ENCODE measurements at places on chromosomes 6 and 20. TPM values are rescaled to one million over a fixed set of nuclear protein-coding genes. Genes with fewer than 3 reads are reported as not detected.

DZANK1 gene
- total RNA-seq = 1.9 TPM

TFAP2C gene
- under 0.01 TPM for total RNA-seq

ZSCAN23 gene
- 2.2 TPM for total RNA-seq

DNA sequence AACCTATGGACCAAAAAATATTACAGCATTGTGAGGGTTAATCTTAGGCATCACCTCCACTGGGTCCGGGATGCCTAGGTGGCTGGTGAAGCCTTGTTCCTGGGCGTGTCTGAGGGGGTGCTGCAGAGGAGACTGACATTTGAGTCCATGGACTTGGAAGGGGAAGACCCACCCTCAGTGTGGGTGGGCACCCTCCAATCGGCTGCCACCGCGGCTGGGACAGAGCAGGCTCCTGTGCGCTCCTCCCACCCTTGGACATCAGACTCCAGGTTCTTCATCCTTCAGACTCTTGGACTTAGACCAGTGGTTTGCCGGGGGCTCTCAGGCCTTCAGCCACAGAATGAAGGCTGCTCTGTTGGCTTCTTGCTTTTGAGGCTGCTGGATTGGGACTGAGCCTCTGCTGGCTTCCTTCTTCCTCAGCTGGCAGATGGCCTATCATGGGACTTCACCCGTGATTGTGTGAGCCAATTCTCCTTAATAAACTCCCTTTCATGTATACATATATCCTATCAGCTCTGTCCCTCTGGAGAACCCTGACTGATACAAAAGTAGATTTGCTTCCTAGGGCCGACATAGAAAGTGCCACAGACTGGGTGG lies 113.1 kb downstream of the TTLL2 start:
- DNase-seq = no peak

GRCh38 chr6:76681781-76682180 lies 609.3 kb upstream of the IMPG1 start:
- DNase-seq = no peak

DNA sequence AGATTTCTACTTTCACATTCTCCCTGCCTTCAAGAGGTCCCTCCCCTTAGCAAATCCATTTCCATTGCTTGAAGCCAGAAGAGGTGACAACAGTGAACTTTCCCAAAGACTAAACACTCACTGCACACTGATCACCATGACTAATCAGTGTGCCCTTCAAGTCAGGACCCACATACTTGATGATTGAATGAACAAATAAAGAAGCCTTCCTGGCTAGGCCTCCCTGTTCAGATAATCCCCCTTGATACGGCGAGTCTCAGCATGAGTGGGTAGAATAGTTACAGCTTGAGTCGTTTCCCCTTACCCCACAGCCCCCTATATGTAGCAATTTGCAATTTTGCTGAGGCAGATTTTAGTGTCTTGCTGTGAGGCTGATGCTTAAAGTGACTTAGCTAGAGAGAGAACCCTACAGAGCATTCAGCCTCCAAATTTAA lies 102.2 kb downstream of the UNC5CL start:
- DNase-seq = no peak

C6orf163 gene
- total RNA-seq = 0.81 TPM

DNA sequence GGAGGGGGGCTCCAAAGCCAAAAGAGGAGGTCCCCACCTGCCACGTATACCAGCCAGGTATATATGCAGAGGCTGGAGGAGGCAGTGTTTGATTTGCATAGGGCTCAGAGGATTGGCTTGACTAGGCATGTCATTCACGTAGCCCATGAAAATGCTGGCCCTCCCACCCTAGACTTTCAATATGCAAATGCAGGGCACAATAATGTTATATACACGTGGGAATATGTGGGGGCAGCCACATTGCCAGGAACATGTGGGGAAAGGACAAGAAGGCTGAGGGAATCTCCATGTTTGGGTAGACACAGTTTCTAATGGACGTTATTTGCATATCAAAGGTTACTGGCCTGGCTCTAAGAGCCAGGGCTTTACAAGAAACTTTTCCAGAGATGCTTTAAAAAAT lies 301.8 kb downstream of the FARS2 start:
- no peak for DNase-seq

KCNQ5 gene
- total RNA-seq = 6.7 TPM

ZC3H12D gene
- total RNA-seq = 3.8 TPM

DNA sequence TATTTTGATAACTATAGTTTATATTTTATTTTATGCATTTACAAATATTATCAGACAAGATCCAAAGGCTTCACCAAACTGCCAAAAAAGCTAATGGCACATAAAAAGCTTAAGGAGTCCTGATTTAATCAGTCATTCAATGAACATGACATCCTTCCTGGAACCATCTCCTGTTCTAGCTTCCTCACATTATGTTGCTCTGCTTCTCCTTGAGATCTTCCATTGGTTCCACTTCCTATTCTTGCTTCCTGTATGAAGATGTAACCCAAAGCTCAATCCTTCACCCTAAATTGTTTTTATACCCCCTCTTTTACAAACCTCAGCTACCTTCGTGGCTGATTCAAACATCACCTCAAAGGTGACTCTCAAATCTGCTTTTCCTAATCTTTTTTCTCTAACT lies 4.5 kb upstream of the BRD2 start:
- DNase-seq = no peak

- DNase-seq = no peak
These were observed 127.2 kb upstream of the ECI2 start for GRCh38 chr6:4262526-4262925.

GRCh38 chr20:37385176-37385575 lies 39.2 kb downstream of the SRC start:
- no peak for DNase-seq

- no peak for DNase-seq
These were observed 6.1 kb upstream of the PRELID3B start for GRCh38 chr20:59048681-59049030.

- DNase-seq = no peak
These were observed at the start of gene PROCR for GRCh38 chr20:35171753-35172433. PROCR (plus strand) TSS chr20:35172072; CDS start chr20:35172155, 83 bp downstream.

SUN5 gene
- total RNA-seq = not detected

GRCh38 chr6:389622-390021 lies 1.9 kb upstream of the IRF4 start:
- no peak for DNase-seq

DNA sequence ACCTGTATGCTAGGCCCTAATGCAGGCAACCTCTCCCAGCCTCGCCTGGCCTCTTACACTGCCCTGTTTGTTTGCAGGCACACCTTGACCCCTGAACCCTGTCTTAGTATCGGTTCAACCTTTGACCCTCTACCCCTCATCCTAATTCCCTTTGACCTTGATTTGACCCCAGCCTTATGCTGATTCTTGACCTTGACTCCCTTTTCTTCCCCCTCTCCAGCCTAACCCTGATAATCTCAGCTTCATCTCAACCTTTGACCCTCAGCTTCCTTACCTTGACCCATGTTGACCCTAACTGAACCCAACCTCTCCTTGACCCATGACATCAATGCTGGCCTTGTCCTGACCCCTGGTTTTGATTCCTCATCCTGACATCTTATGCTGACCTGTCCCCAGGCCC lies 33.8 kb downstream of the UQCC2 start:
- no peak for DNase-seq

ADAM33 gene
- total RNA-seq = not detected

GRCh38 chr6:41573276-41573675 lies 27.1 kb downstream of the FOXP4 start:
- DNase-seq = no peak

- DNase-seq = no peak
These were observed 37.9 kb downstream of the MAN1A1 start for GRCh38 chr6:119311514-119312142.

GRCh38 chr6:22583927-22584326 lies 14.6 kb downstream of the HDGFL1 start:
- DNase-seq = no peak

- DNase-seq = peak; percentile 84
These were observed 11.9 kb upstream of the ME1 start for GRCh38 chr6:83442752-83443151.

DNA sequence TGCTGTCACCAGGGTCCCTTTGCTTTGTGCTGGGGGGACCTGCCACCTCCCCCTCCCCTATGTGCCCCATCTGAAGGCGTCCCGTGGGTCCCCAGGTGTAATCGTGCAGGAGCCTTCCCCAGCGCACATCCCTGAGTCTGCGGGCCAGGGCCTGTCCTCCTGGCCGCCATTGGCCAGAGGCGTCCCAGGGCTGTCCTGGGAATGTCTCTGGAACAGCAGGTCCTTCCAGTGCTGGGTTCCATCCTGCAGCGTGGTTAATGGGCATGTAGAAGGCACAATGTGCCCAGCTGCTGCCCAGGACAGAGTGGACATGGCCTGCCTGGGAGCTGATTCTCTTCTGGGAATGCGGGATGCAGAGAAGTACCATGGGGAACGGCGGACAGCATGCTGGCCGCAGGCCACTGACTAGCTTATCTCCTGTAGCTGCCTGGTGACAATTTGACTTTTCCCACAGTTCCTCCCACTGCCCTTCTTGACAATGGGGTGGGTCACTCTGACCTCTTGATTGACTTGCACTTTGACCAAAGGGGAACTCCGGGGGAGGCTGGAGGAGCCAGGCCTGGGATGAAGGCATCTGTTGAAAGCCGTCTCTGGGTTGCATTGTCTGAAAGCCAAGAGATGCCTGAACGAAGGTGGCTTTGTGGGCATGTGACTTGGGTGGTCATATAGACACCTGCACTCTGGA lies 64.0 kb downstream of the CTCFL start:
- no peak for DNase-seq

C20orf204 gene
- total RNA-seq = 3.0 TPM

- peak; percentile 21 for DNase-seq
These were observed 309 bp upstream of the ABRACL start for GRCh38 chr6:139028215-139028657.

- DNase-seq = no peak
These were observed 83.0 kb downstream of the YTHDF1 start for GRCh38 chr20:63132715-63133471.

DEFB110 gene
- total RNA-seq = not detected

GRCh38 chr6:156396068-156396771 lies 381.0 kb upstream of the ARID1B start:
- DNase-seq = no peak

DNA sequence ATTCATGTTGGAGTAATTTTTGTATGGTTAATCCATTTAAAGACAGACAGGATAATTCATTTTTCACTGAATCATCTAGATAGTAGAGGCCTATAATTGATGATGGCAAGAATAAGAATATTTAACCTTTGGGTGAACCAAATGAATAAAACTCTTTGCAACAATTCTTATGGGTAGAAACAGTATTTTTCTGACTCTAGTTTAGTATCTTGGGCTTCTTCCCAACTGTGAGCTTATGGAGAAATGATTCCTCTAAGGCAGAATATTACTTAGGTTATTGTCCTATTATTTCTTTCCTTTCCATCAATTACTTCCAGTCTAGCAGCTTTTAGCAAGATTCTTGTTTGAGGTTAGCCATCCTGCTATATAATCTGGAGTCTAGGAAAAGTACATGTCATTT lies 734.9 kb upstream of the FLRT3 start:
- DNase-seq = no peak

FAM209A gene
- total RNA-seq = 0.54 TPM

- DNase-seq = no peak
These were observed 106.8 kb upstream of the DOK5 start for GRCh38 chr20:54368570-54368969.

HLA-F gene
- total RNA-seq = 161 TPM

- no peak for DNase-seq
These were observed 65.7 kb downstream of the RTN4IP1 start for GRCh38 chr6:106563614-106564013.

DNA sequence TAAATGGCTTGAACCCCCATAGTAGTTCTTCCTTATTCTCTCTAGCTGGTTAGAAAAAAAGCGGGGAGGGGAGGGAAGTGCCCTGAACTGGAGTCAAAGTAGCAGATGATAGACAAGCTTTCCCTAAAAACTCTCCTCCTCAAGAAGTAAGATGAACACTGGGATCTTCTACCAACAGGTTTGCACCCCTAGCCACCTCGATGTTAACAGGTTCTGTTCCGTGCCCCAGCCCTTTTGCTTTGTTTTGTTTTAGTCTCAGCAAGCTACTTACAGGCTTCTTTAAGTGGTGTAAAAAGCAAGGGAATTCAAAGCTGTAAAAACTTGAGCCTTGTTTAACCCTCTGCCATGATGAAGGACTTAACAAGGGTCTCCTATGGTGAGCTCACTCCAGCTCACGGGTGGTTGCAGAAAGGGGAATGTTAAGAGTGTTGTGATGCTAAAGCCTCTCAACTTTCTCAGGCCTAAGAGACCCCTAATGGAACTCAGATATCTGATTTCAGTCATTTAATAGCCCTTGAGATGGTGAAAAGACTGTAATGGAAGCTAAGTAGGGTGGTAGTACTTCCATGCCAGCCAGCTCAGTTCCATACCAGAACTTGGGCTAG lies 106.0 kb downstream of the FOXO3 start:
- DNase-seq = no peak

DNA sequence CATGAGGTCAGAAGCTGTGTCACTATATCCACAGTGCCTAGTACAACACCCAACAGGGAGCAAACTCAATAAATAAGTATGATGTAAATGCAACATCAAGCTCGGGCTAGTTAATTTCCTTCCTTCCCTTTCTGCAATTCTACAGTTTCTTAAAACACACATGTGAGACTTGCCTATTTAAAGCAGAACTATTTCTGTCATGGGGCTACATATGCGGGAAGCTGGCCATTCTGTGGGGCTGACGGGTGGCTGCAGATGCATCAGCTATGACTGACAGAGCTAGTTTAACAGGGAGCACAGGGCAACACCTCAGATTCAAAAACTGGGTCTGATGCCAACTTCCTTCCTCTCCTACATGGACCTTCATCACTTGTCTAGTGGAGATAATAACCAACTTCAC lies 118.1 kb upstream of the ENPP5 start:
- no peak for DNase-seq

RSPH9 gene
- 0.27 TPM for total RNA-seq

DNA sequence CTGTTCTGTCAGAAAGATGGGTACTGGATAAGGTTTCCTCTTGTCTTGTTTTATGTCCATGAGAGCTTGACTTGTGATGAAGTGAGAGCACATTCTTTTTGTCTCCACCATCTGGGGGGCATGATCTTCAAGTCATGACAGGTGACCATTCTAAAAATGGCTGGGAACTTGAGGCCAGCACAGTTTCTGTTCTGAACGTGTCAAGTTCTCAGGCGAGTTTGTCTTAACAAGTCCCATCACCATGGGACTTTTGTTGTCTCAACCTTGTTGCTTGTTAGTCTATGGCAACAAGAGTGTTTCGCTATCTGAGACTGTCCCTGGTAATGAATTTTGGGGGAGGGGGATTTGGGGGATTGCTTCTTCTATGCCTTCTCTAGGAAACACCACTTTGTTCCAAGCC lies 25.6 kb upstream of the ENPP4 start:
- no peak for DNase-seq

- no peak for DNase-seq
These were observed 43.0 kb downstream of the LAMP5 start for GRCh38 chr20:9557411-9557810.

GRCh38 chr6:37005061-37005810 lies at the start of gene FGD2:
FGD2 (plus strand) TSS chr6:37005655; CDS start chr6:37005818, 163 bp downstream.
- no peak for DNase-seq

DNA sequence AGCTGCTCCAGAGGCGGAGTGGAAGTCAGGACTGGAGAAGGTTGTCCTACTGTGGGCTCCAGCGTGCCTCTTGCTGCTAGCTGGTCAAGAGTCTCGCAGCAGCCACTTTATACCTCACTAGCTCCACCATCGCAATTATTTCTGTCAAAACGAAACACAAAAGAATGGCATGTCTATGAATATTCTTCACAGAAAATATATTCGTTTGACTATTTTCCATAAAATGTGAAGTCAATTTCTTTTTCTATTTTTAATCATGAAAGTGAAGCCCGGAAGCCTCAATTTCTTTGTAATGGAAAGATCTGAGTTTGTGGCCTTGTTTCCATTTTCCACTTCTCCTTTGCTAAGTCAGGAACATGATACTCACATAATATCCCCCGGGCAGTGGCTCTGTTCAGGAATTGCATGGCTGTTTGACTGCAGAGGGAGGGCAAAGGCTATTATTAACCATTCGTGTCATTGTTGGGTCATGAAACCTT lies 51.7 kb downstream of the DTD1 start:
- DNase-seq = no peak

PGC gene
- total RNA-seq = not detected
